Femur (tissue), 1 donor: ENCODE measurements at places on chromosomes 13 and 19.

DNA sequence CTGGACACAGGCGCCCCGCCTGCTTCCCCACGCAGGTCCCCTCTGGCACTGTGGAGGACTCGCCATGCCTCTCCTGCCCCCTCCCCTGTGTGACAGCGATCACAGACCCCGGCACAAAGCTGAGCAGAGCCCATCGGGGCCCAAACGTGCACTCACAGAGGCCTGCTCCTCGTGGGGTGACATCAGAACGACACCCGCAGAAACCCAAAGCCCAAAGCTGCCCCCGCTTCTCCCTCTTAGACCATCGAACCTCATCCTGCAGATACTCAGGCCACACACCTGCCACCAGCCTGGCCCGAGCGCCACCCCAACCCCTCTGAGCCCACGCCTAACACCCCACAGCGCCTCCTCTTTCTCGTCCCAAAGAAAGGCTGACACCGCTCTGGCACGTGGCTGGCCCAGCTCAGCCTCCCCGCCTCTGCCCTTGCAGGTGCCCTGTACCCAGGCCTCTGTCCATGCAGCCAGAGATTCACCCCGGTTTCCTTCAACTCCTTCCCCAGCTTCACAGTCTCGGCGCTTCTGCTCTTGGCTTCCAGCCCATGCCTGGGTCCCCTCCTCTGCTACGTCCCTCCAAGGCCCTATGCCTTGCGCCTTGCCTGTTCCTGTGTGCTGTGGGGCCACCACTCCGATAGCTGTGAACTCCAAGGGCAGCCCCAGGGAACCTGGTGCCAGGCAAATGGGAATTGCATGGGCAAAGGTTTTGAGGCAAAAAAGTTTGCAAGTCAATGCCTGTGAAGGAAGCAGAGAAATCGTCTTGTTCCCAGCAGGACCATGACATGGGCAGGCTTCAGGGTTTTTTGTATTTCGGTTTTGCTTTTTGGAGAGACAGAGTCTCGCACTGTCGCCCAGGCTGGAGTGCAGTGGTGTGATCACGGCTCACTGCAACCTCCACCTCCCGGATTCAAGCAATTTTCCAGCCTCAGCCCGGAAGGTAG lies 831 bp upstream of the CBARP start:
- no peak for DNase-seq

- DNase-seq: no peak
These were observed 1.6 kb upstream of the POU4F1 start for GRCh38 chr13:78604782-78605611.

DNA sequence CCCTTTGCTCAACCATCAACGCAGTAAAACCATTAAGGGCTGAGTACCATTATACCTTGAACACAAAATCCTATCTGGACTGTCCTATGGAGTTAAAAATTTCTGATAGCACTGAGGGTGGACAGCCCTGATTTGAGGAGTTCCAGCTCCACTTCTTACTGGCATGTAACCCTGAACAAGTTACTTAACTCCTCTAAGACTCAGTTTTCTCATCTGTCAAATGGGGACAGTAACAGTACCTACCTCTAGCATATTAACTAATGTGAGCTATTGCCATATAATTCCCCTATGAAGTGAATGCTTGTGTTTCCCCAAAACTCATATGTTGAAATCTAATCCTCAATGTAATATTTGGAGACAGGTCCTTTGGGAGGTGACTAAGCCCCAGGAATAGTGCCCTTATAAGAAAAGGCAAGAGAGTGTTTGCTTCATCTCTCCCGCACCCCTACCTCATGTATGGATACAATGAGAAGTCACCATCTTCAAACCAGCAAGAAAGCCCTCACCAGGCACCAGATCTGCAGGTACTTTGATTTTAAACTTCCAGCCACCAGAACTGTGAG lies 61.9 kb upstream of the DOCK9 start:
- no peak for DNase-seq

DNA sequence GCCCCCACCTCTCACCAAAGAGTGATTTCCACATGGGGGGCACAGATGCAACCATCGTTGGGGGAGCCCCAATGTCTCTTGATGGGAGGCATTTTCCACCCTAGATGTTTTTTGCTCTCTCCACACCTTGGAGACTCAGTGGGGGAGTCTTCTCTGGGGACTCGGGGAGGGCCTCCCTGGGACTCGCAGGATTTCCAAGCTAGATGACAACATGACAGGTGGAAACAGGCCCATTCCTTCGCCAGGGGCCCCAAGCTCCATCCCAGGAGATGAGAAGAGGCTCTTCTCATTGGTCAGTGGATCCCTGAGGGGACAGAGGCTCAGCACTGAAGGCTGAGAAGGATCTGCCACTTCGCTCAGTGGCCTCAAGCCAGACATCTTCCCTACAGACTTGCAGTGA lies 12.7 kb upstream of the KIR2DL4 start:
- no peak for DNase-seq

GRCh38 chr13:30142486-30143211 lies 164.7 kb downstream of the KATNAL1 start:
- DNase-seq: peak; percentile 73

- DNase-seq: no peak
These were observed 91.1 kb downstream of the RAB20 start for GRCh38 chr13:110470272-110471009.

- DNase-seq: no peak
These were observed at the start of gene SMIM17 for GRCh38 chr19:56642711-56643459. SMIM17 (plus strand) TSS chr19:56643159; CDS start chr19:56645668, 2,509 bp downstream.

DNA sequence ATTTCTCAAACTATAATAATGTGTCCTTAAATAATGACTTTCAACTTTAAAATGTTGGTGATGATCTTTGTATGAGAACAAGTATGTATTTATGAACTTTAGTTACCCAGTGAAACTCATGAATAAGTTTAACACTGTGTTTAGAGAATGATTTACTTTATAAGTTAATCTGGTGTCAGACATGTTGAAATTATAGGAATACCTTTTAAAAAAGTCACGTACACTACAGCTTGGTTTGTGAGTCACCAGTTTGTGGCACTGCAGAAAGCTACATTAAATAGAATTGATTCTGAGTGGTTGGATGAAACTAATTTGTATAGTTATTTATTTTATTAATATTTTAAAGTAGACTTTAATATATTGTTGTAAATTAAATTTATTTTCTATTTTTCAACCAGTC lies 1366.2 kb upstream of the PCDH20 start:
- no peak for DNase-seq

- no peak for DNase-seq
These were observed 14.1 kb downstream of the CARM1 start for GRCh38 chr19:10885201-10886169.

DNA sequence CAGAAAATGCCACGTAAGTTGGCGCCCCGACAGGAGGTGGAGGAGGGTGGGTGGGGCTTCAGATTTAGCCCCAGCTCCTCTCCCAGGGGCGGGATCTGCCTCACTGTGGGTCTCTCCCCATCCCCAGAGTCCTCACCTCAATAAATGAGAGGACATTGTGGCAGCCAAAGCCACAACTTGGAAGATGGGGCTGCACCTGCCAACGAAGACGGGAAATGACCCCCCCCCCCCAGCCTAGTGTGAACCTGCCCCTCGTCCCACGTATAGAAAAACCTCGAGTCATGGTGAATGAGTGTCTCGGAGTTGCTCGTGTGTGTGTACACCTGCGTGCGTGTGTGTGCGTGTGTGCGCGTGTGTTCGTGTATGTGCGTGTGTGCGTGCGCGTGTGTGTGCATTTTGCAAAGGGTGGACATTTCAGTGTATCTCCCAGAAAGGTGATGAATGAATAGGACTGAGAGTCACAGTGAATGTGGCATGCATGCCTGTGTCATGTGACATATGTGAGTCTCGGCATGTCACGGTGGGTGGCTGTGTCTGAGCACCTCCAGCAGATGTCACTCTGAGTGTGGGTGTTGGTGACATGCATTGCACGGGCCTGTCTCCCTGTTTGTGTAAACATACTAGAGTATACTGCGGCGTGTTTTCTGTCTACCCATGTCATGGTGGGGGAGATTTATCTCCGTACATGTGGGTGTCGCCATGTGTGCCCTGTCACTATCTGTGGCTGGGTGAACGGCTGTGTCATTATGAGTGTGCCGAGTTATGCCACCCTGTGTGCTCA lies 1.5 kb upstream of the TRAPPC5 start:
- DNase-seq: no peak

DNA sequence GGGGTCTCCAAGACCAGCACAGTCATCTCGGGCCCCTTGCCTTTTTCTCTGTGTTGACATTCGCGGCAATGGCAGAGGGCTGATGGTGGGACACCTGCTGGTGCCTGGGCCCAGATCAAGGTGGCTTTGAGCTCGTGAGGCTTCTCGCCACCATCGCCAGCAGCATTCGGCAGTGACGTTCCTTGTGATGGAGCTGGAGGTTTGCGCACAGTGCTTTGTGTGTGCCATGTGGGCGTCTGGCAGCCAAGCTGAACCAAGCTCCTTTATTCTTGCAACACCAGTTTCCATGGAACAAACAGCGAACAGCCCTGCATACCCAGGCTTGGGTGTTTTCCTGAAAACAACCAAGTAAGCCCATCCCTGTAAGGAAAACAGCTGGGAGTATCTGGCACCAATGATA lies 9.1 kb upstream of the TMEM255B start:
- DNase-seq: no peak

GRCh38 chr19:12841094-12841493 lies 2.8 kb downstream of the MAST1 start:
- no peak for DNase-seq

- DNase-seq: no peak
These were observed 15.4 kb downstream of the MIR17HG start for GRCh38 chr13:91362908-91363307.

GRCh38 chr19:35518313-35518712 lies 4.9 kb upstream of the DMKN start:
- DNase-seq: no peak

- DNase-seq: no peak
These were observed 359.3 kb upstream of the PCDH20 start for GRCh38 chr13:61774903-61775302.

DNA sequence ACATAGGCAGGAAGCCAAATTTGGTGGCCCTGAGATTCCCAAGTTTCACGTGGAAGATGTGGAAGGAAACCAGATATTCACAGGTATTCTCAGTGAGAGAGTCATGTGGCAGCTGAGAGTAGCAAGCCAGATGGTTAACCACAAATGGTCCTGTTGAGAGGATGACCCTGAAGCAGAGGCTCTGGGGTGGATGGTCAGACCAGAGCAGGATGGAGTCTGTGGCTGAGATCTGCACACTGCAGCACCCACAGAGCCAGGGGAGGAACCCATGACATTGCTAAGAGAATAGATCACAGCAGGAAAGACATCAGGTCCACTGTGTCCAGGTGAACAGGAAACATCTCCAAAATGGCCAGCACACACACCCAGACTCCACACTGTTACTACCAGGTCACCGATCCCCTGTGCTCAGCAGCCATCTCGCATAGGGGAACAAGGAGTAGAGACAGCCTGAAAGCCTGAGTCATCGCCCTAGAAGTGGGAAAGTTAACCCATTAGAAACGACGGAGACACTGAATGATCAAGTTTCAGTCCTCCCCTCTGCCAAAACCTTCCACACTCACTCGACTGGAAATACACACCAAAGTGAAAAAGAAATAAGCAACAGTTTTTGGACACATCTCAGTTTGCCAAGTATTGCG lies 160.0 kb downstream of the RBM26 start:
- no peak for DNase-seq

GRCh38 chr13:45737571-45738017 lies 35.5 kb downstream of the CBY2 start:
- no peak for DNase-seq

DNA sequence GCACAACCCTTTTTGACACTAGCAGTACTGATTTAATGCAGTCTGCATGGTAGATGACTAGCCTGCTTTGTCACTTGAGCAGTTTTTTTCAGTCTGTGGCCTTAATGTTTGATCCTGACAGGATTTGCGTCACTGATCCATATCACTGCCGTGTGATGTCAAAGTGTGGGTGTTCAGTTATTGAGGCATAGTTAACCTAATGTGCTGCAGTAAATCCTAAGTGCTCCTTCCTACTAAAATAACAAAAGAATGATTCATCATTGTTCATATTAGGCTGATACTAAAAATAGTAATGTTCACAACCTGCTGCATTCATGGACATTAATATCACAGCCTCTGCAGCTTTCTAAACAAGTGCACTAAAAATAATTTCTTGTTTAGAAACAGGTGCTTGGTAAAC lies 121.9 kb upstream of the MLNR start:
- no peak for DNase-seq

DNA sequence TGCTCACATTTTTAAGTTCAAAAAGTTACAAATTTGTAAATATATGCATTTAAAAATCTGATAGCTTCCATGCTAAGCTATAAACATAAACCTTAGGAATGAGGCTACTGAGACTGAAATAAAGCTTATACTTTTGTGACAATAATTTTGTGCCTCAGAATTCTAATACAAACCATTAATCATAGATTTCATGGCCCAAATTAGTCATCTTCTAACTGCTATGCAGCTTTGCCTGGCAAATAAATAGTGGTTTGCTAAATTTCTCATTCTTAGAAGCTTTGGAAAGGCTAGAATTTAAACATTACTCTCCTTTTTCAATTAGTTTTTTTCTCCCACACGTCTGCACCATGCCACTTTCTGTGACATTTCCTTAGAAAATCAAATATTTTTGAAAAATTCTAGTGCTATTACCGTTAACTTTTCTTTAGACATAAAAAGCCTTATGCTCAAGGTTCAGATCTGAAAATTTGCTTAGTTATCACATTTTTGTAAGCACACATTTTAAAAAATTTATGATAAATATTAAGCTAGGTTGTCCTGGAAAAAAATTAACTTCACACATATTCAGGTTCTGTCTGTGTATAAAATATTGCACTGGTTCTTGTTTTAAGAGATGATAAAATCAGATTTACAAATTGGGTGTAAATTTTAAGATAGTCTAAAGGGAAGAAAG lies 46.9 kb downstream of the FNDC3A start:
- DNase-seq: no peak

DNA sequence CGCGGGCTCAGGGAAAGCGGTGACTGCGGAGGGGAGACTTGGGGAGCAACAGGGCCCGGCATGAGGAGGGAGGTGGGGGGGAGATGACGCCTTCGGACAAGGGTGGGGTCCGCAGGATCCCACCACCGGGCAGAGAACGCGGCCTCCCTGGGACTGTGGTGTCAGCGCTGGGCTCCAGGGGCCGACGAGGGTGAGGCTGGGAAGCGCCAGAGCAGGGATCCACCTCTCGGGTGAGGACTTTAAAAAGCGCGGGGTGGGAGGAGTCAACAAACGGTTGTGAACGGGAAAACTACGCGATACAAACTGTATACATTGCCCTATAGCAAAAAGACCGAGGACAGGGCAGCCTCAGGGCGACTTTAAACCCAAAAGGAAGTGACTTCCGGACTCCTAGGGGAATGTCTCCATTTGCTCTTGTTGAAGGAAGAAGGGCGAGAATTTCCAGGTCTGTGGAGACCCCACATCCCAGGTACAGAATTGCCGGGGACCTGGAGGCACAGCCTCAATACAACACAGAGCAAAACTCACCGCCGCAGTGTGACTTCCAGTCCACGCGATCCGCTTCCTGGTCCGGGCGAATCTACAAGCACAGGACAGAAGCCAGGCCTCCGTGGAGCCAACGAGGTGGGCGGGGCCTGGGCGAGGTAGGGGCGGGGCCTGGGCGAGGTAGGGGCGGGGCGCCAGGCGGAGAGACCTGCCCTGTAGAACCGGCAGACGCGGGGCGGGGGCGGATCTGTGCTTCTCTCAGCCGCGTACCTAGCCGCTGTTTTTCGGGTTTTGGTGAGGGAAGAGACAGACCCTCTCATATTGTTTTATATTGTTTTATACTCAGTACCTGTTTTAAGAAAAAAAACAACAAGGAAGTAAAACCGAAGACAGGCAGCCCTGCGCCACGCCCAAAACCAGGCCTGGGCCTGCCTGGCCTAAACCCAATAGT lies at the start of gene ZNF888:
Gene ZNF888, minus strand, starts transcription at position 588 of the 937 bp plus-strand sequence. CDS start 5,555 bp downstream, outside the sequence.
- peak; percentile 92 for DNase-seq

- DNase-seq: no peak
These were observed 153.4 kb upstream of the STARD13 start for GRCh38 chr13:33438918-33439317.

GRCh38 chr13:105432438-105432837 lies 1103.0 kb downstream of the EFNB2 start:
- DNase-seq: no peak
